ENCODE measurements at places on chromosomes 4 and X.

DNA sequence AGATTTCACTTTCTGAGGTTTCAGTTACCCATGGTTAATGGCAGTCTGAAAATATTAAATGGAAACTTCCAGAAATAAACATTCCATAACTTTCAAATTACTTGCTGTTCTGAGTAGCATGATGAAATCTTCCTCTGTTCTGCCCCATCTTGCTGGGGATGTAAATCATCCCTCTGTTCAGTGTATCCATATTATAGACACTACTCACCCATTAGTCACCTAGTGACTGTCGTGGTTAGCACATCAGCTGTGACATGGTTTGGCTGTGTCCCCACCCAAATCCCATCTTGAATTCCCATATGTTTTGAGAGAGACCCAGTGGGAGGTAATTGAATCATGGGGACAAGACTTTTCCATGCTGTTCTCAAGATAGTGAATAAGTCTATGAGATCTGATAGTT lies 125.5 kb upstream of the GIMD1 start:
- DNase-seq, result no peak

- no peak for DNase-seq
Measured at GRCh38 chrX:53290441-53291041, 9.2 kb upstream of the IQSEC2 start.

DNA sequence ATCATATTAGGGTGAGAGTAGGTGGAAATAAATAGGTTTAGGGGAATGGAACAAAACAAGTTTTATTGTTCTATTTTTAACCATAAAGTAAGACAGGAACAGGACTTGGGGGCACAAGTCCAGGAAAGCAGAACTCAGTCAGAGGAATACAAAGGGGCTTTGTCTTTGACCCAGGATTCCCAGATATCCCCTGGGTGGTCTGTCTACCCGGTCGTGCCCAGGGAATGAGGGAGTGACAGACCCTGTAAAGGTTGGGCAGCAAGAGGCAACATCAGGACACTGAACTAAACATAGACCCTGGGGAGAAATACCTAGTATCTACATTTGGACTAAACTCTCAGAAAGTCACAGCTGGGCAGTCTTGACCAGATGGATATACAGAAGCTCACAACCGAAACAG lies 50.6 kb downstream of the PTCHD1 start:
- no peak for DNase-seq

DNA sequence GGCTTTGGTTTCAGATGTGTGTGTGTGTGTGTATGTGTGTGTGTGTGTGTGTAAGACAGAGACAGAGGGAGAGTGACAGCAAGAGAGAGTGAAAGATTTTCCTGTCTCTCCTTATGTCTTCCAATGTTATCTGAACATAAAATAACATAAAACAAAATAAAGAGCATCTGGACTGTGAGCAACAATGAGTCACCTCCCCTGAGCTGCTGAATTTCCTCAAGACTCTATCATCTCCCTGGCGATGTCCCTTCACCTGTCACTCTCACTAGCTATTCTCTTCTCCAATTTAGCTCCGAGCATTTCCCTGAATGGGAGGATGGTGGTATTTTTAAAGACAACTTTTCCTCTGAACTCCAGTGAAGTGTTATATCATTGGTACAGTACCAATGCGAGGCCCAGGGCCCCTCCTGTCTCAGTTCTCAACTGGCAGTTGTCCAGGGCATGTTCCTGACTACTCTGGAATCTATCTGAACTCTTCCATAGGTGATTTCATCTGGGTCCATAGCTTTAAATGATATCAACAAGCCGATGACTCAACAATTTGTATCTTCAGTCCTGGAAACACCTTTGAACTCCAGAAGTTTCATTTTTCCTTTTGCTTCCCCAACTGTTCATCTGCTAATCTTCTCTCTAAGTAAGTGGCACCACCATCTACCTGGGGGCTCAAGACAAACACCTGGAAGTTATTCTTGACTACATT lies 195.0 kb upstream of the CLNK start:
- DNase-seq, result no peak

- DNase-seq, result no peak
Measured at GRCh38 chr4:825063-825970, 612 bp downstream of the CPLX1 start.

Measured in CD4-positive, alpha-beta T cell treated with Interferon gamma for 1 hour (primary cell).